Stimulated activated CD4-positive, alpha-beta T cell treated with anti-CD3 and anti-CD28 coated beads, Interleukin-1b, Interleukin-23, amount 100 ng/mL, for 24 hours (primary cell): ENCODE measurements at places on chromosomes 1 and 21.

GRCh38 chr1:95509989-95510388 lies 276.0 kb downstream of the RWDD3 start:
- DNase-seq: no peak

DNA sequence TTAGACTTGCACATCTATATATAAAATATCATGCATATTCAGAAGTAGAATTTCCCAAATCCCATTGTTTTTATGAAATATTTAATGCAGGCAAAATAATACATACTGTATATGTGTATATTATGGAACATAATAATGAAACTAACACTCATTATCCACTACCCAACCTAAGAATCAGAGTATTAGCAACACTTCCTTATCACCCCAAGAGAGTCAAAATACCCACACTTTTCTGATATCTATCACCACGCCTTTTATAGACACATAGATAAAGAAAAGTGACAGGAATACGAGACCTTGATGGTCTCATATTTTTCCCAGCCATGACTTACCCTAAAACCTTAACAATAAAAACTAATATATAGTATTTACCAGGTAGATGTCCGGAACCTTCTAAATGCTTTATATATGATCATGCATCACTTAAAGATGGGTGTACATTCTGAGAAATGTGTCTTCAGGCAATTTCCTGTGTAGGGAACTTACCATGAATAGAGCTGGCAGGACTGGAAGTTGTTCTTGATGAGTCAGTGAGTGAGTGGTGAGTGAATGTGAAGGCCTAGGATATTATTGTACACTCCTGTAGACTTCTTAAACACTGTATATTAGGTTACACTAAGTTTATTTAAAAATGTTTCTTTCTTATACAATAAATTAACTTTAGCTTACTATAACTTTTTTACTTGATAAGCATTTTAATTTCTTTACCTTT lies 45.5 kb downstream of the TNFSF4 start:
- DNase-seq: no peak

DNA sequence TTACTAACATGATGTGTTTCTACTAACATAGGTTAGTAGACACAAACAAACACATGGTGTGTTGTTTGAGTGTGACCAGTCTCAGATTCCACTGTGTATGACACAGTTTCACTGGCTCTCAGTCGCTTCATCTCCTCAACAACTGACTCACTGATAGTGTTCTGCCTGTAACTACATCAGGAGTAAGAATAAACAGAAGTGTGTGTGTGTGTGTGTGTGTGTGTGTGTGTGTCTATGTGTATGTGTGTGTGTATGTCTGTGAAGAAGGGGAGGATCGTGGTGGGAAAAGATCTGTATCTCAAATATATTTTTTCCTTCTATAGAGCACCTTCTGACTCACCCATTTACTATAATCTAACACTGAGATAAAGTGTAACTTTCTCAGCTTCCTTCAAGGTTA lies 391.0 kb downstream of the PTPRC start:
- no peak for DNase-seq

- no peak for DNase-seq
These were observed 71.5 kb downstream of the UMODL1 start for GRCh38 chr21:42142627-42143026.

GRCh38 chr21:36255663-36256062 lies 64.3 kb upstream of the MORC3 start:
- no peak for DNase-seq

- no peak for DNase-seq
These were observed 157.2 kb downstream of the KAZN start for GRCh38 chr1:14755518-14756252.

DNA sequence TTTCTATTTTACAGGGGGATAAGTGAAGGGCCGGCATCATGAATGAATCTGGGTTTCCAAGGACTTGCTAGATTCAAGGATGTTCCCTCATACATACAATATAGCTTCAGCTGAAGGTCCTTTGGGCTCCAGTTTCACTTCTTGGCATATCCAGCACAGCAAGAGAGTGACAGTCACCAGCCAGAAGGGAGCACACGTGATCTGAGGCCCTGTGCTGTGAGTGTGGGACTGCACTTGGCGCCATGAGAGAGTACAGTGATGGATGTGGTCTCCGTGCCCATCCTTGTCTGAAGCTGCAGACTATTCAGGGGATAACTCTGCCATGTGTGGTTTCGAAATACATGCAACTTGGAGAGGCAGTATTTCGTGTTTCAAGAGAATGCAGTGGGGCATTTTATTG lies 159.7 kb upstream of the DSCAM start:
- no peak for DNase-seq

DNA sequence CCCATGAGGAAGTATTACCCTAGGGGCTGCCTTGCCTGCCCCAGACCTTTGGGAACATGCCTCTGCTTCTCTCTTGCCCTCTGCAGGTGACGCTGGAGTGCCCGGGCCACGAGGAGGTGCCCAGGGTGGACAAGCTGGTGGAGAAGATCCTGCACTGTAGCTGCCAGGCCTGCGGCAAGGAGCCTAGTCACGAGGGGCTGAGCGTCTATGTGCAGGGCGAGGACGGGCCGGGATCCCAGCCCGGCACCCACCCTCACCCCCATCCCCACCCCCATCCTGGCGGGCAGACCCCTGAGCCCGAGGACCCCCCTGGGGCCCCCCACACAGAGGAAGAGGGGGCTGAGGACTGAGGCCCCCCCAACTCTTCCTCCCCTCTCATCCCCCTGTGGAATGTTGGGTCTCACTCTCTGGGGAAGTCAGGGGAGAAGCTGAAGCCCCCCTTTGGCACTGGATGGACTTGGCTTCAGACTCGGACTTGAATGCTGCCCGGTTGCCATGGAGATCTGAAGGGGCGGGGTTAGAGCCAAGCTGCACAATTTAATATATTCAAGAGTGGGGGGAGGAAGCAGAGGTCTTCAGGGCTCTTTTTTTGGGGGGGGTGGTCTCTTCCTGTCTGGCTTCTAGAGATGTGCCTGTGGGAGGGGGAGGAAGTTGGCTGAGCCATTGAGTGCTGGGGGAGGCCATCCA lies 7.8 kb upstream of the HTR6 start:
- no peak for DNase-seq

GRCh38 chr1:205375835-205376545 lies 19.3 kb upstream of the KLHDC8A start:
- DNase-seq: no peak

- DNase-seq: no peak
These were observed 565.2 kb downstream of the PTPRU start for GRCh38 chr1:29801561-29801973.

- no peak for DNase-seq
These were observed 45.7 kb downstream of the MIS18A start for GRCh38 chr21:32233055-32233546.

DNA sequence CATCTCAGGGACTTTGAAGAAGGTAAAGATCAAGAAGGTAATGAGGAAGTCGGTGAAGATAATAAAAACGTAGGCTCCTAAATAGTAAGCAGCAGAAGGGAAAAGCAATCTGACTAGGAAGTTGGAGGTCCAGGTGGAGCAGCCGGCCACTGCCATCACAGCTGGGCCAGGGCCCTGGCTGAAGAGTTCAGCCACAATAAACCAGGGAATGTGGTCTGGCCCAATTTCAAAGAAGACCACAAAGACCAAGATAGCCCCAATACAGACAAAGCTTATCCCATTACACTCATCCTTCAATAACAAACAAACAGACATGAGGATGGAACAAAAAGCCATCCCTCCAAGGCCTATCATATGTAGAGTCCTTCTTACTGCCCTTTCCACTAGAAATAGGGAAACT lies 18.4 kb upstream of the JAK1 start:
- no peak for DNase-seq

- no peak for DNase-seq
These were observed 1.5 kb upstream of the RPTN start for GRCh38 chr1:152160576-152160975.

- no peak for DNase-seq
These were observed 71.1 kb downstream of the EPB41 start for GRCh38 chr1:28985427-28985826.
